ENCODE measurements at places on chromosomes 4 and X.

DNA sequence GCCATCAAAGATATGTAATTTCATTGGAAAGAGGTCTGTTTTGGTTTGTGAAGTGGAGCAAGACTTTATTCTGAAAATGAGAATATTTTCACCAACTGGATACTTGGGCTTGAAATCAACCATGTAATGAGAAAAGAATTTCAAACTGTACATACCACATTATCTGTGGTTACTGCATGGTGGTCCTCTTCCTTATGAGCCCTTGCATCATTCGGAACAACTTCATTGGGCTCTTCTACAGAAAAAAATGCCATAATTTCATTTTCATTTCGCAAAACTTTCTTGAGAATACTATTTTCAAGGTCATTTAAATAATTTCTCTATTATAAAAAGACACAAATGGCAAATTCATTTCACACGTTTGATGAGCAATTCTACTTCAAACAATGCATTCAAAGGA lies 148.6 kb upstream of the RPS6KA6 start:
- DNase-seq: no peak

DNA sequence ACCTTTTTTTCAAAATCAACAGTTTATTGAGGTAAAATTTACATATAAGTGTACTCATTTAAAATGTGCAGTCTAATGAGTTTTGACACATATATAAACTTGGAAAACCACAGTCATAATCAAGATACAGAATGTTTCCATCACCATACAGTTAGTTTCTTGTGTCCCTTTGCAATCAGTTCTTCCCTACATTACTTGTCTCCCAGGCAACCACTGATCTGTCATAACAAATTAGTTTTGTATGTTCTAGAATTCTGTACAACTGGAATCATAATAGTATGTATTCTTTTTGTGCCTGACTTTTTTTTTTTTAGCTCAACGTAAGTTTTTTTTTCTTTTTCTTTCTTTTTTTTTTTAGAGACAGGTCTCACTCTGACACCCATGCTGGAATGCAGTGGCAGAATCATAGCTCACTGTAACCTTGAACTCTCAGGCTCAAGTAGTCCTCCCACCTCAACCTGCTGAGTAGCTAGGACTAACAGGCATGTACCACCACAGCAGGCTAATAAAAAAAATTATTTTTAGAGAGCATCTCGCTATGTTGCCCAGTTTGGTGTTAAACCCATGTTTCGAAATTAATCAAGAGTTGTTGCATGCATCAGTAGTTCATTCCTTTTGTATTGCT lies 26.9 kb downstream of the ARFIP1 start:
- DNase-seq: no peak

DNA sequence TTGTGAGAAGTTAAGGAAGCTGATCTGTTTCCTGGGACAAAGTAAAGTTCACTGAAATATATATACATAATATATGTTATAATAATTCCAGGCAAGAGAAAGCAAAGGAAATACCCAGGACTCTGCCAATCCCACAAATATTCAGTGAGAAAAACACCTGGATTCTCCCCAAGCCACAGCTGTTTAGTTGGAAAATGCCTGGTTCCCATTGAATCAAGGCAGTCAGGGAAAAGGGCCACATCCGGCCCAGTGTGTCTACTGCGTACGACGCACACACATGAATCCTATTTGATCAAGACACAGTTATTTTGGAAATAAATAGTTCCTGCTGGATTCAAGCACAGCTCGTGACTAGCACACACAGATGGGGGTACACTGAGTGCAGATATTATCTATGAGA lies 6.3 kb upstream of the DCHS2 start:
- no peak for DNase-seq

DNA sequence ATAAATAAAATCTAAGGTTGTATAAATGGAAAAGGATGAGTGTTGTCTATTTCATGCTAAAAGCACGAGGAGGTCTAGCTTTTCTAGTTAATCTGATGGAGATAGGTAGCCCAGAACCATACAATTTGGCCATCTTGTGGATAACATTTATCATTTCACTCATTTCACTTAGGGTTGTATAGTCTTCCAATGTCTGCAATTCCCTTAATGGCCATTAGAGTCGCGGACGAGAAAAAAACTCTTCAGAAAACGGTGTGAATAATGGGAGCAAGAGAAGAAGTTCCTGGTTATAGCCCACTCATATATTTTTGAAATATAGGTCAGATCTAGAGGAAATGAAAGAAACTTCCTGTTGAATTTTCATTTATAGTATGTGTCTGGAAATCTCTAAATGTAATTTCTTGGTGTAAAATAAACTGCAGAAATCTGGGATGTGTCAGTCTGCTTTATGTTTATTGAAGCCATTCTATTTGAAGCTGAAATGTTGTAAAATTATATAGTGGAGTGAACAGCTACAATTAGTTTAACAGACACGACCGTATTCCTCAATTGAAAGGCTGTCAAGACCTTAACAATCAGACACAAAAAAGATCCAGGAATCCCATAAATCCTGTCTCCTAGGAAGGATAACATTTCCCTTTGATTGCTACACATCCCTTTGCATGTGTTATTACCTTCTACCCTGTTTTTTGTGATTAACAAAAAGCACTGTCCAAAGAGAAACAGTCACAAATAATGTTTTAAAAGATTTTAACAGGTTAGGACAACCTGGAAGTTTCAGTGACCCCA lies 47.7 kb upstream of the MGST2 start:
- DNase-seq: no peak

DNA sequence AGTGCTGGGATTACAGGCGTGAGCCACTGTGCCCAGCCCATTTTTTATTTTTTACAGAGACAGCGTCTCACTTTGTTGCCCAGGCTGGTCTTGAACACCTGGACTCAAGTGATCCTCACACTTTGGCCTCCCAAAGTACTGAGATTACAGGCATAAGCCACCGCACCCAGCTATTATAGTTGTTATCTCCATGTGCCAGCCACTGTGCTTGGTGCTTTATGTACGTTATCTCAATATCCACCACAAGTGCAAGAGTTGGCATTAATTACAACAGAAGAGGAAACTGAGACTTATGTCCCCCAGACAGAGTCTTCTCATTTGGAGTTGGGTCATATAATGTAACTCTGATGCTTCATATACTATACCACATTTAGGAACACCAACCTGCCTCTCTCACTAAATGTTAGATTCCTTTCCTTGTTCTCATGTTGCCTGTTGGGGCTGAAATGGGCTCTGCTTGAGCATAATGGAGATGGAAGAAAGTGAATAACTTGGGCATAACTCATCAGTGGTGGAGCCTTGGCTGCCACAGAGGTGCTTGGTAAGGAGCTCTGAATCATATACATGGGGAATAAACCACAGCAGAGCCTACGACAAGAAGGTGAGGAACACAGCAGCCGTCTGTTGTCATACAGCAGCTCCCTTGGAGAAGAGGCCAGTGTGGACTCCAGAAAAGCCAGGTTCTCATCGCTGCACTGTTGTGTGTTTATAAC lies 84.3 kb downstream of the SPRY1 start:
- no peak for DNase-seq

- no peak for DNase-seq
These were observed 159.3 kb upstream of the GALNT7 start for GRCh38 chr4:173009129-173009823.

DNA sequence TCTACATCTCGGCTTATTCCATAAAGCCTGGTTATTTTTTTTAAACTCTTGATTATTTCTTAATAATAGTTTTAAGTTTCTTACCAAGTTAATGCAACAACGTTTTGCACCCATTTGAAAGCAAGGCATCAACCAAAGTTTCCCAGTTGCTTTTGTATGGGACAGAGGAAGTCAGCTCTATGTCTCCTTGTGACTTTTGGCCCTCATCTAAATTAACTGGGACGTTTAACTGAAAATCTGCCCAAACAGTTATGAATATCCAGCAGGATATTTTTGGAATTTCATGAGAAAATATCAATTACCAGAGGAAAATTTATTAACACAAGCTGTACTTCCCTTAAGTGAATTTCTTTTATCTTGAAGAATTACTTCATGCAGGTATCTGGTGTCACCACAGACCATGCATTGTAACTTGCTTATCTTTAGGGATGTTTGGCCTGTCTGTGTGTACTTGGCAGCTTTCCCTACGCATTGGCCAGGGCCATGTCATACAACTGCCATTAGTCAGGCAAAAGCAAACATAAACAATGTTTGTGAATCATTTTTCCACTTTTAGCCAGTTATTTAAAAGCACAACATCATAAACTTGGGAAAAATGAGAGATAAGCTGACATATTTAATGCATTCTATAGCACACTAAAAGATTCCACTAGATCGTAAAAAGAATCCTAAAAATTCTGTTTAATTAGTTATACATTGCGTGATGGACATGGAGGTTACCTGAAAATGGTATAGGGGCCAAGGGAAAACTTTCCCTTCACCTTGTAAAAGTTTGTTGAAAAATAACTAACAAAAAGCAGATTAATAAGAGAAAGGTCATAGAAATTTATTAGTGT lies 101.4 kb upstream of the PDE5A start:
- DNase-seq: no peak

DNA sequence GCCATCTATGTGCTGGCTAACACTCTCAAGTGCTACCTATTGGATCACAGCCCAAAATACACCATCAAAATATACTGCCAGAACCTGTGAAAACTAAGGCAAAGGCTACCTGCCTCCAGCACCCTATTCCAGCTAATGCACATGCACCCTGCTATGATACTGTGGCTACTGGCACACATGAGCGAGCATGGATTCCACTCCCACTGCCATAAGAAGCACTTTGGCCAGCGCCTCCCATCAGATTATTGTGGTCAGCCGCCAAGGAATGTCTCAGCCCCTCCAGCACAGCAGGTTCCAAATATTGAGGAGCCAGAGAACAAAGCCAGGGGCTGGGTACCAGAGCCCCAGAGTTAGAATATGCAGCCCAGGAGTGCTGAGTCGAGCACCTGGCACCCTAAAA lies 32.5 kb upstream of the TMPRSS11F start:
- no peak for DNase-seq

DNA sequence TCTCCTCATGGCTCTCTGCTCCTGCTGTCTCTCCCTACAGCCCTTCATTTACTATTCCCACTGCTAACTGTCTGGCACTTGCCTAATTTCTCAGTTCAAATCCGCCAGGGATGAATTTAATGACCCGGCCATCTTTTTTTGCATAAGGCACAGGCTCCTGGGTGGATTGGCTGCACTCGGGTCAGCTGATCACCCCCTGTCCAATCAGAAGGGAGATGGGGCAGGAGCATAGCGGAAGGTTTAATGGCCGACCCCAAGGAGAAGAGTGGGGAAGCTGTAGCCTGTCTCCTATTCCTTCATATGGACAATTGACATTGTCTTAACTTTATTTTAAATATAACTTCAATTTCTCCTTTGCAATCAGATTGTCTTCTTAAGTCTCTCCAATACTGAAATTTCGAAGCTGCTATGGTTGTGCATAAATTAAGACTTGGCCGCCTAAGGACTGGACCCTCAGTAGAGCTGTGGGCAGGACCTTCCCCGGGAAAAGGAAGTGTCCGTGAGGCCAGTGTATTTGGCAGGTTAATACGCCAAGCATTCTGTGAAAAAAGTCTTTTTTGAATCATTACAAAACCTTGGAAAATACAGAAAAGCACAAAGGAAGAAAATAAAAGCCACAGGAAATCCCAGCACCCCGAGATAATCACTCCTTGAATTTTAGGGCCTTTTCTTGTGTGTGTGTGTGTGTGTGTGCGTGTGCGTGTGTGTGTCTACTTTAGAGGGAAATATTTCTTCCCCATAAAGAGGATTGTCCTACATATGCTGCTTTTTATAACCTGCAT lies 55.5 kb downstream of the SMIM20 start:
- DNase-seq: no peak

GRCh38 chr4:101321481-101322042 lies 25.8 kb downstream of the PPP3CA start:
- no peak for DNase-seq

DNA sequence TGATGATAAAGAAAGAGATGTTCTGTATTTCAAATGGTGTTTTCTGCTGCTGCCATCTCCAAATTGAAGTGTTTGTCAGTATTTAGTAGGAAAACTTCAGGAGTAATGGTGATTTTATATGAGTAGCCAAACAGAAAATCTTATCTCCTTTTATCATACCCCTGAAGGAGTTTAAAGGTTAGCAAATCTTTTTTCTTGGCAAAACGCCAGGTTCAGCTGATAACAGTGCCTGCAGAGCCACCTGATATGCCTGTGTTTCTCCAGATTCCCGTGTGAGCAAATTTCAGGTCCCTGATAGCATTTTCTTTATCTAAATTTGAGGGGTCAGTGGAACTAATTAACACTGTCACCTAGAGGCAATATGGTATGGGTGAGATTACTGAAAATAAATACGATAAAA lies 65.8 kb upstream of the ETNPPL start:
- DNase-seq: no peak

DNA sequence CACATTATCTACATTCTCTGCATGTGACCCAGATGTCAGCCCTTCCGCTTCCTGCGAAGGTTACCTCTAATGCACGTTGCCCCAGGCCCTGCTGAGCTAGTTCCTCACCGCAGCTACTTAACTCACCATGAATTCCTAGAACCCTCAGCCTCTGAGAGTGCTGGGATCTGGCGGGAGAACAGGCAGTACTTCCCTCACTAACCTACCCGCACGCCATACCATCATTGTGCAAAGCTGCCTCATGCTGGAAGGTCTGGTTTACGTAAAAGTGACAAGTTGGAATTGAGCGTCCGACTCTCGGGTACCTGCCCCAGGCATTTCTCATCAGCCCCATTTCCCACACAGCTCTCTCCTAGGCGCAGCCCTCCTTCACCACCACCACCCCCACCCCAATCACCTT lies 6.3 kb downstream of the SLC25A4 start:
- no peak for DNase-seq

- DNase-seq: no peak
These were observed 62.4 kb downstream of the ANAPC10 start for GRCh38 chr4:145035494-145036136.

DNA sequence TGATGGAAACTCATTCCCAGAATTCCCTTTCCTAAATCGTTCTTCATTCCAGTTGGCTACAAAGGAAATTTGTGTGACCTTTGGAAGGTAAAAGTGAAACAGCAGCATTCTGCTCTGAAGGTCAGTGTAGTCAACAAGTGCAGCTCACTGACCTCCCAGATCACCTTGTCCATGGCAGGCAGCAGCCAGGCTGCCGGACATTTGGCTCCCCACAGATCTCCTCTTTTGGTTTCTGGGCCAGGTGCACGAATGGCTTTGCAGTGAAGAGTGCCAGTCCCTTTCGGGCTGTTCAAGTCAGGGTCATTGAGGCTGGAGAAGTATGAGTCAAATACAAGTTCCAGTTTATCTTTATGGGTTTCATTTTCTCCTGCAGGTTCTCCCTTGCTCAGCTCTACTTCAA lies 14.3 kb downstream of the GPRIN3 start:
- no peak for DNase-seq

DNA sequence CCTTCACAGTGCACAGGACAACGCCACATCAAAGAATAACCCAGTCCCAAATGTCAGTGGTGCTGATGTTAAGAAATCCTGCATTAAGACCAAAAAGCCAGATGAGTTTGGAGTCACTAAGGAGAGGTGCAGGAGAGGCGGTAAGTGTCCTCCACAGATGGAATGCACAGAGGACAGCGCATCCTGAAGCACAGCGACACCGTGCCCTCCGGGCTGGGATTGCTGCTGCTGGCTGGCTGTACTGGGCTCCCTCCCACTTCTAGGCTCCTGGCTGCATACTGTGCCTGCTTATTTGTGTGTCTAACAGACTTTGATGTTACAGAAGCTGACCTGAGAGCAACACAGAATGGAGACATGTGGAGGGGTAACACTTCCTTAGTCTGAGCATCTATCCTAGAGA lies 325.6 kb upstream of the BOD1L1 start:
- no peak for DNase-seq

GRCh38 chr4:82050796-82051195 lies 323.0 kb downstream of the HNRNPD start:
- DNase-seq: no peak

- no peak for DNase-seq
These were observed 22.9 kb downstream of the RASL11B start for GRCh38 chr4:52884994-52885393.

GRCh38 chrX:13520351-13520750 lies 49.0 kb upstream of the EGFL6 start:
- no peak for DNase-seq
